ENCODE measurements at places on chromosomes 16 and 17.
A peak's percentile ranks its signal among the peaks of the same experiment; 100 is the strongest.

- no peak for DNase-seq
Observed at GRCh38 chr17:74041869-74042640, 161.4 kb upstream of the RPL38 start.

DNA sequence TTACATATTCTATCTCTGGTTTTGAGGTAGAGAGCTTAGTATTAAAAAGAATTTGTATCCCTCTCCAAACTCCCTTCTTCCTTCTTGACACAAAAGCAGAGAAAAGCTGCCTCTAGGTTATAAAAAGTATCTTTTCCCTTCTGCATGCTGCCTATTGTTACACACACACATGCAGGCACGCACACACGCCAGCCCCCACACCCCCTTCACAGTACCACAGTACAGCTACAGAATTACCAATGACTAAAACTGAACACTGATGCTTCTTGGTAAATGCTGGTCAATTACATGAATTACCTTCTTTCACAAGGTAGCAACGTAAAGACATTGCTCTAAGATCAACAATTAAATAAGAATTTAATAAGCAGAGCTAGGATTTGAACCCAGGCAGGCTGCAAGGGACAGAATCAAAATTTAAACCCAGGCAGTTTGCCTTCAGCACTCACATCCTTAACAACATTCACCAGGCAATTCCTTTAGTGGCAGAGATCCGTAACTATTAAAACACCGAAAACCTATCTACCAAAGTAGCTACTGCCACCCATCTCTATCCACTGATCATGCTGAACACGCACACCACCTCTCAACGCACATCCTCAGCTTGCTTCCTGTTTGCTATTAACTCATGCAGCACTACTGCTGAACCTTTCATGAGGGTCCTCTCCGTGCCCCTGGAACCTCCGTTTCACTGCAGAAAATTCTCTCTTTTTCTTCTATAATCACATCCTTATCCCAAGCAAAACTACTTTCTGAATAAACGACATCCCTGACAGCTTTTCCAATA is 37.8 kb downstream of the YWHAE start:
- DNase-seq: no peak

DNA sequence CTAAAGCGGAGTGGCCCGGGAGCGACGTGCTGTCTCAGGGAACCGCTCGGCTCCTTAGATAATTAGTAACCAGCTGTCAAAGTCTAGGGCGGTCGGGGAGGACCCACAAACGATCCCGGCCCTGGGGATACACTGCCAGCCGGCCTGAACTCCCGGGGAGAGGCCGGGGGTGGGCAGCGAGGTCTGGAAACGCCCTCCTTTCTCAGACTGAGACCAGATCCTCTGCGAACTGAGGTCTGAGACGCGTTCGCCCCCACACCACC is 1.3 kb downstream of the HNF1B start:
- DNase-seq: no peak

GRCh38 chr17:19305256-19305655 is 57.3 kb downstream of the B9D1 start:
- no peak for DNase-seq

GRCh38 chr16:26614237-26614841 is 452.4 kb upstream of the C16orf82 start:
- no peak for DNase-seq

DNA sequence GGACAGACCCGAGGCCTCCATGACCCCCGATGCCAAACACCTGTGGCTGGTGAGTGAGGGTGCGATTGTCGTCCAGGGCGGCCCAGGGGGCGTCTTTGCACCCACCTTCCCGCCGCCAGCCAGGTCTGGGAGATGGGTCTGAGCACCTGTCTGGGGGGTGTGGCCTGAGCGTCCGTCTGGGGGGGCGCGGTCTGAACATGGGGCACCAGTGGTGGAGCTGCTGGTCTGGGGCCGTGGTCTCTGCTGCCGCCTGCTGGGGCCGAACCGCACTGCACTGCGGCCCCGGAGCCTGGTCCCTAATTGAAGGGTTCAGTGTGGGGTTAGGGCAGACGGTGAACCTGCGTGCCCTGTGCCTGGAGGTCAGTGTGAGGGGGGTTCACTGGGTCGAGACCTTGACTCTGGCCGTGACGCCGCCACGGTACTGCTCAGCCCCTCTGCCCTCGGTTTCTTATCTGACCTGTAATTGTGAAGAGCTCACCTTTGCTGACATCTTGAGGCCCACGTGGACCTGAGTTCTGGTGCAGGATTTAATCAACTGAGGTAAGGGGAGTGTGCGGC is 12.6 kb upstream of the TCF25 start:
- DNase-seq: peak; percentile 71

- DNase-seq: no peak
Observed at GRCh38 chr17:77213778-77214132, 73.0 kb downstream of the SEC14L1 start.

- no peak for DNase-seq
Observed at GRCh38 chr16:57004387-57005250, 15.3 kb downstream of the NLRC5 start.

GRCh38 chr16:11109566-11109965 is 146.4 kb downstream of the SOCS1 start:
- DNase-seq: no peak

GRCh38 chr17:59837308-59838051 is 55.3 kb downstream of the TUBD1 start:
- DNase-seq: no peak

DNA sequence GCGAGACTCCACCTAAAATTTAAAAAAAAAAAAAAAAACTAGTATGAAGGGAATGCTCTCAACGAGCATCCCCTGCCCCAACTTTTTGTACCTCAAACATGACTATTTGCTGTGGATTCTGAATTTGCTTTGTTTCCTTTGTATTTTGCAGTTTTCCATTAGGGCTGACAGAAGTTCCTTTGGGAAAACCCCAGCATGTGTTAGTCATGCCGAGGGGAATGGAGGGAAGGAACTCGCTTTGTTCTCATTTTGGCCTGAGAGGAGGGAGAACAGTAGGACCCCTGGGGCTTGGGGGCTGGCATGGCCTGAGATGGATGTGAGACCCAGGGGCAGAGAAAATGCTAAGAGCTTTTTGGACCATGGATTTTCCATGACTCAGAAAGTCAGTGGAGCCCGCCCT is 20.5 kb downstream of the KRT9 start:
- no peak for DNase-seq

DNA sequence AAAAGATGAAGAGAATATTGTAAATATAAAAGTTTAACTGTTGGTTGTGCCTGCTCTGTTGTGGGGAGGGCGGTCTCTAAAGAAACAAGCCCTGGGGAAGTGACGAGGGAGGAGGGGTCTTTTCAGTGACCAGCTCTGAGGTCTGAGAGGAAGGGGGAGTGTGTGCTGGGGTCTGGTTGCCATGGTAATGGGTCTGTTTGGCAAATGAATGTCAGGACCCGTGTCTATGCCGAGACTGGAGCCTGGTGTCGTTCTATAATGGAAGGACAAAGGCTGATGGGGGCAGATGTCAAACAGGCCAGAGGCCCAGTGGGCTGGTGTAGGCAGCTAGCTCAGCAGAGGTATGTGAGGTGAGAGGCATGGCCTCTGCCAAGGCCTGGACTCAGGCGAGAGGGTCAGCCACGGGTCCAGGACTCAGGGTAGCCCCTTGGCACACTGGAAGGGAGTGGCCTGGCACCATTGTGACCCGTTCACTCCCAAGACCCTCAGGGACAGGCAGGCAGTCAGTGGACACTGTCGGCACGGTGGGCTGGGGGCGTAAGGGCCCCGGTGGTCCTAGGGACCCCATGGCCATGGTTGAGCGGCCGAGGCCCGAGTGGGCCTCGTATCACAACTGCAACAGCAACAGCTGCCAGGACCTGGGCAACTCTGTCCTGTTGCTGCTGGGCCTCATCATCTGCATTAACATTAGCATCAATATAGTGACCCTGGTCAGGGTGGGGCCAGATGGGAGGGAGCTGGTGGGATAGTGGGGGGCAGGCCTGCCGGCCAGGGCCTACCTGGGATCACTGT is at the start of gene SPEM1:
TSS of gene SPEM1 (plus strand) at position 506 of the 792 bp plus-strand sequence. CDS start at position 567, 61 bp downstream.
- no peak for DNase-seq

- DNase-seq: no peak
Observed at GRCh38 chr17:40064971-40065768, 2.4 kb downstream of the THRA start.

- DNase-seq: no peak
Observed at GRCh38 chr17:73711184-73711583, 66.9 kb upstream of the SDK2 start.

GRCh38 chr16:68281368-68282063 is 17.2 kb downstream of the SLC7A6 start:
- no peak for DNase-seq

DNA sequence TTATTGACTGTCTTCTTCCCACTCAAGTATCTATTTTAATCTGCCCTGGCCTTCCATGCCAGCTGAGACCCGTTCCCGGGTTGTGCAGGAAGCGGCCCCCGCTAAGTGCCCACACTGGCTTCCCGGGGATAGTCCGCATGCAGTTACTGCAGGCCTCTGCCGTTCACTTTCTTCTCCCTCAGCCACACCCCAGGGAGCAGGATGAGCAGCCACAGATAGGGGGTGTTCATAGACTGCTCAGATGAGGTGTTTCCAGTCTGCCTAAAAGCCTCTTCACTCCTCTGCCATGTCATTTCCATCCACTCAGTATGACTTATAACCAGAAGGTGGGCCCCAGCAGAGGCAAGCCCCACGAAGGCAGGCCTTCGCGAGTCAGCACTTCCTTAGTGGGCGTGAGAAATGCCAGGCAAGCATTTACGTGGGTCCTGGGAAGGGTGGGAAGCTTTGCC is 7.7 kb downstream of the MED9 start:
- DNase-seq: no peak

- DNase-seq: no peak
Observed at GRCh38 chr17:68461122-68461539, 3.8 kb upstream of the WIPI1 start.

- no peak for DNase-seq
Observed at GRCh38 chr16:3004319-3004718, 8.4 kb upstream of the CLDN9 start.

- DNase-seq: no peak
Observed at GRCh38 chr16:50463581-50464324, 84.4 kb upstream of the NKD1 start.

DNA sequence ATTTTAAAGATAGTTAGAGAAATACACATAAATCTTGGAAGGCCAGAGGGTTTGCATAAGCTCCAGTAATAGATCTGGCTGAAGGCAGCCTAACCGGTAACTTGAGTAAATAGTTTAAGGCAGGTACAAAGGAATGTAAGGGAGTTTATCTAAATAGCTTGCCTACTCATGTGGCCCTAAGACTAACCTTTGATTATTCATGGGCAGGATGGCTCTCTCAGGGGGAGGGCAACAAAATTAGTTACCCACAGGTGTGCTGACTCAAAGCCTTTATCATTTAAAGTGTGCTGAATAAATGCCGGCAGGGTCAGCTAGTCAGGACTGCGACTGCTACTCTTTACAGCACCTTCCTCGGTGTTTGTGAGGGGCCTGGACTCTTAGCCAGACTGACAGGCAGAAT is 761.3 kb upstream of the KIF2B start:
- no peak for DNase-seq

DNA sequence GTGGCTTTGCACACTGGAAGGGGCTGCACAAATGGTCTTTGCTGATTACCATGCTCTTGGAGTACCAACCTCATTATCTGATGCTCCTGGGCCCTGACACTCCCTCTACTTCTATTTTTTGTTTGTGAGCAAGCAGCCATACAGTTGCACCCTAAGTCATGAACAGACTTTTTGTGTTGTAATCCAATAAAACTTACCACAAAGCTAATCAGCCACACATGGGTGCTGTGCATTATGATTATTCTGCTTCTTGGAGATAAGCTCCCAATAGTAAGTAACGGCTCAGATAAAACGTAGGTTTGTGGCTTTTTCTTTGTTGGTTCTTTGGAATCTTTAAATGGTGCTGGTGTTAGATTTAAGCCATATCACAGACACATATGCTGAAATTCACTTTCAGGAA is 76.2 kb downstream of the CCT6B start:
- DNase-seq: no peak

DNA sequence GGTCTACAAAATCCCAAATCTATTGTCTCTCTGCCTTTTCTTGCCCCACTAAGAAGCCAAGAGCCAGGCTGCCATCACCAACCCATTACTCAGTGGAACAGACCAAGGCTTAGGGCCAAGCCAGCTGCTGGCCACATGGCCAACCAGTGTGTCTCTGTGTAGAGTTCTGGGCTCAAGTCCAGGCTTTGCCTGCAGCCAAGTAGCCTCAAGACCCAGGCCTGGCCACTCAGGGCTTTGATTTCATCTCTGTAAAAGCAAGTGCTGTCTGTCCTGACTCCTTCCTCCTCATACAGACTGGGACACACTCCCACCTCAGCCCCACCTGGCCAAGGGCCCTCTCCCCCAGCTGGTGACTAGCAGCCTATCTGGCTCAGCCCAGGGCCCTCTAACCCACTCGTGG is 14.6 kb downstream of the SREBF1 start:
- DNase-seq: no peak

DNA sequence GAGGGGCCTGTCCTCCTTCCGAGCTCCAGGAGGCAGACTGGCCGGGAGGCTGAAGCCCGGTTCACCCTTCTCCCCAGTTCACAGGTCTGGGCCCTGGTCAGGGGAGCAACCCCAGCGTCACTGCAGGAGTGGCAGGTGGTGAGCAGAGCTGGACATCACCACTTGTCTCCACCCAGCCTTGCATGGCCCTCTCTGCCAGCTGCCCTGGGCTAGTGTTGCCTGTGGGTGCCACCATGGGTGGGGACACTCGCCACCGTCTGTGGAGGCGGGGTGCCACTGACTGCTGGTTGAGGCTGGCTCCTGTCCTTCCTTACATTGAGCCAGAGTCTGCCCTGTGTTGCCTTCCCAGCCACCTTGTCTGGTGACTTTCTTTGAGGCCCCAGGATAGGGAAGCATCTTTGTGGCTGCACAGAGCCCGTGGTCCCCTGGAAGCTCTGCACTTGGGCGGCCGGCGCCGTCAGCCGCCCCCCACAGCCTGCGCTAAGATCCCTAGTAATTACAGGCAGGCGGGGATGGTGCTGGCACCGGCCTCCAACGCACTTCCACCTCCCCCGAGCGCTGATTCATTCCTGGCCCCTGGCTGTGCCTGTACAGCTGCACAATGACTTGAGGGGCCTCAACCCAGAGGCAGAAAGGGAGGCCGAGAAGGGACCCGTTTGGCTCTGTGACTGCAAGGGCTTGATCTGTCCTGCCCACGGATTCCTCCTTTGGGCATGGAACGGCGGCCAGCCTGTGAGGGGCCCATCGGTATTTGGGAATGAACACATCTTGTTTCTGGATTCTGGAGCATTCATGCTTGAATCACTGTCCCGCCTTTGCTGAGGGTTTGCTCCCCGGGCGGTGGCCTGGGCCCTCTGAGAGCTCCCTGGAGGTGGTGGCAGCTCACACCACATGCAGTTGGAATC is 5.2 kb downstream of the BAIAP2 start:
- no peak for DNase-seq

- no peak for DNase-seq
Observed at GRCh38 chr17:79414793-79415211, 196.0 kb downstream of the RBFOX3 start.

GRCh38 chr16:21560462-21560861 is 38.9 kb upstream of the METTL9 start:
- DNase-seq: no peak

DNA sequence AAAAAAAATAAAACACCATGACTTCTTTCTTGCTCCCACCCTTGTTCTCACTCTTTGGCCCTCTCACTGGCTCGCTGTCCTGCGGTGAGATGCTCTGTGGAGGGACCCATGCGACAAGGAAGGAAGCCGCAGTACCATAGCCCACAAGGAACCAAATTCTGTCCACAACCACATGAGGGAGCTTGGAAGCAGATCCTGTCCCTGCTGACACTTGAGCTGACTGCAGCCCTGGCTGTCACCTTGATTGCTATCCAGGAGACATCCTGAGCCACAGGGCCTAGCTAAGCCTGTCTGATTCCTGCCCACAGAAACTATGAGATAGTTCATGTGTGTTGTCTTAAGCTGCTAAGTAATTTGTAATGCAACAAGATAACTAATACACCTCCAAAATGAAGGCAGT is 4.8 kb upstream of the MT2A start:
- DNase-seq: no peak

Measured in central memory CD8-positive, alpha-beta T cell (primary cell).